ENCODE measurements at places on chromosomes 5 and 9.

- peak; percentile 52 for DNase-seq
Measured at GRCh38 chr5:96780626-96781025, 27.1 kb downstream of the ERAP1 start.

DNA sequence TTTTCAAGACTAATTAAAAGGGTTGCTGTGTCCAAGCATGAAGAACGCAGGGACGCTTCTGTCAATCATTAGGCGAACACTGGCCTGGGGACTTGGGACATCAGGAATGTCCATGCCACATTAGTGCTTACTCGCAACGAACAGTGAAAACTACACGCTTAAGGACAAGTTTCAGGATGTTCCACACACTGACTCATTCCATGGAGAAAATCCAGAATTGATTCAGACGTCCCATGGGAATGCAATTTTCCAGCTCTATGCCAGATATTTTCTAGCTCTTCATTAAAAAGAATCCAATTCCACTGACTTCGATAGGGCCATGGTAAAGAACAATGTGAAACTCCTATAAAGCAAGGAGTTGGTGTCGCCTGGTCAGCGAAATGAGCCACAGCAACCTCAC, 98.2 kb downstream of the CAMSAP1 start:
- DNase-seq, result no peak

GRCh38 chr5:7970816-7971215, 101.9 kb downstream of the MTRR start:
- no peak for DNase-seq

DNA sequence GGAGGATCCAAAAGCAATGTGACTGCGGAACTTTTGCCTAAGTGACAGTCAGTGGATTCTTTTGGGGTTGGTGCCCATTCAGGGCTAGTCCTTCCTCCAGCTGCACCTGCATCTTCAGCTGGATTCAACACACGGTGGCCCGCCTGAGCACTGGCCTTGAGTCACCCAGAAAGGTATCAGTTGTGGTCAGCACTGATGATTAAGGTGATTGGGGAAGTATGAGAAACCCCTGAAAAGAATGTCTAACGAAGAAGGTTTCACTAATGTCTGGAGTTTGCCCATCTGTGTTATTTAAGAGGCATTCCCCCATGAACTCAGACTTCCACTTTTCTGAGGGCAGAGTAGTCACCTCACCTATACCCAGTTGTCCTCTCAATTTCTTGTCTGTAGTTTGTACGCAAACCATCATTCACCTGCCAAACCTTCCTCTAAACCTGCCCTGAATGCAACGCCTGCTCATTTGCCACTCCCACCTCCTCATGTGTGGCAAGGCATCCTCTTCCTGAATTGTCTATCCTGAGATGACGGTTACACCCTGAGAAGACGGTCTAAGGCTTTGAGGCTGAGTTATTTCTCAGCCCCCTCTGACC, 27.2 kb downstream of the CSF2 start:
- DNase-seq, result no peak

GRCh38 chr9:136090056-136090735, 4.9 kb downstream of the NACC2 start:
- no peak for DNase-seq

DNA sequence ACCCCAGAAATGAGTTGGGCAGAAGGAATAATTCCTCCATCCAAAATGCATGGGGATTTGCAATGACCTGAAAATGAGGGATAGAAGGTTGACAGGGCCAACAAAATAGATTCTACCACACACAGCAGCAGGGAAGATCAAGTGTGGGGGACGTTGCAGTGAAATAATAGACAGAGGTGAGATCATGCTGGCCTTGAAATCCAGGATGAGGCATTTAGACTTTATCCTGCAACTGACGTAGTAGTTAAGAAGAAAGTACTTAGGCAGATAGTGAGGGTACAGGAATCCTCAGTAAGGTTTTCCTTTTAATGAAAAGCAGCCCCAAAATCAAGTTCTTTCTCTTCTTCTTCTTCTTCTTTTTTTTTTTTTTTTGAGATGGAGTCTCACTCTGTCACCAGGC, 31.6 kb upstream of the TGFBR1 start:
- no peak for DNase-seq

DNA sequence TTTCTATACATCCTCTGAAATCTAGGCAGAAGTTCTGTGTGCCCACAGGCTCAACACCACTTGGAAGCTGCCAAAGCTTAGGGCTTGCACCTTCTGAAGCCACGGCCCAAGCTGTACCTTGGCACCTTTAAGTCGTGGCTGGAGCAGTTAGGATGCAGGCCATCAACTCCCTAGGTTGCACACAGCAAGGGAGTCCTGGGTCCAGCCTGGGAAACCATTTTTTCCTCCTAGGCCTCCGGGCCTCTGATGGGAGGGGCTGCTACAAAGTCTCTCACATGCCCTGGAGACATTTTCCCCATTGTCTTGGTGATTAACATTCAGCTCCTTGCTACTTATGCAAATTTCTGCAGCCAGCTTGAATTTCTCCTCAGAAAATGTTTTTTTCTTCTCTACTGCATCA, 15.5 kb upstream of the PLK2 start:
- no peak for DNase-seq

- DNase-seq, result no peak
Measured at GRCh38 chr5:115337882-115338281, 41.4 kb upstream of the CCDC112 start.

DNA sequence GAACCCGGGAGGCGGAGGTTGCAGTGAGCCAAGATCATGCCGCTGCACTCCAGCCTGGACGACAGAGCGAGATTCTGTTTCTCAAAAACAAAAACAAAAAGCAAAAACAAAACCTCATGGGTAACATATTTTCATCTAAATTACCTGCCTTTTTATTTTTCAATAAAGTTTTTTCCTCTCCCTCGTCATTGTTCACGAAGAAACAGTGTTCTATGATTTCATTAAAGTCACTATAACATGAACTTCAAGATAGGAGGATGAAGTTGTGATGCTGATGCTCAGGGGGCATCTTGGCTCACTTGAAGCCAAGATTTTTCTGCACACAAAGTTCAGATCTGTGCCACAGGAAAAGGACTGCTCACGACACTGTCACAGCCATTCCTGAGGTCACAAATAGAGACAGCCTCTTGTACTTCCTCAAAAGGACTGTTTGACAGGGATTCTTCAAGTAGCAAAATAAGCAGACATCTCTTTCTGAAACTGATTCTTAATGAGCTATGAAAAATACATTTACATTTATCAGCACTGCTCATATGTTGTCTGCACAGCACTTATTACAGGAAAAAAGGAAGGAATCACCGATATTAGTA, 16.1 kb downstream of the NIPSNAP3B start:
- DNase-seq, result no peak

Measured in iris pigment epithelial cell (primary cell).